ENCODE measurements at places on chromosomes 13 and 19. TPM values are rescaled to one million over a fixed set of nuclear protein-coding genes. Genes with fewer than 3 reads are reported as not detected.

The PEAK3 gene
- total RNA-seq = not detected

The RFPL4AL1 gene
- total RNA-seq = not detected

The URAD gene
- not detected for total RNA-seq

The RASAL3 gene
- not detected for total RNA-seq

The TEAD2 gene
- total RNA-seq = 40.3 TPM

The SIGLEC10 gene
- not detected for total RNA-seq

The FCGBP gene
- 0.19 TPM for total RNA-seq

The ZNF491 gene
- 1.5 TPM for total RNA-seq

The VSIG10L gene
- 0.94 TPM for total RNA-seq

The F10 gene
- total RNA-seq = not detected

The HSPB6 gene
- total RNA-seq = not detected

The NANOS2 gene
- total RNA-seq = not detected

The SSC5D gene
- total RNA-seq = 0.48 TPM

The ZNF549 gene
- total RNA-seq = 7.0 TPM

The KCNJ14 gene
- total RNA-seq = 0.50 TPM

The TRPM4 gene
- 46.5 TPM for total RNA-seq

The IGFLR1 gene
- total RNA-seq = 1.4 TPM

The ICAM5 gene
- 5.0 TPM for total RNA-seq

The GAPDHS gene
- total RNA-seq = not detected

The GDF15 gene
- total RNA-seq = 376 TPM

The LILRB3 gene
- not detected for total RNA-seq

The ZNF497 gene
- 0.83 TPM for total RNA-seq

The METTL21C gene
- total RNA-seq = not detected

The C19orf73 gene
- 0.67 TPM for total RNA-seq

The IRGC gene
- total RNA-seq = not detected

The ATP1A3 gene
- not detected for total RNA-seq

The SLC25A41 gene
- total RNA-seq = not detected

The C19orf67 gene
- not detected for total RNA-seq

The FXYD7 gene
- total RNA-seq = not detected

The PTPRS gene
- 93.4 TPM for total RNA-seq

The SEMA6B gene
- total RNA-seq = not detected

The BICRA gene
- total RNA-seq = 11.7 TPM

The TTYH1 gene
- under 0.01 TPM for total RNA-seq

The BEST2 gene
- 0.50 TPM for total RNA-seq

The FLT3LG gene
- total RNA-seq = 0.50 TPM

The CGB8 gene
- 0.53 TPM for total RNA-seq
